ENCODE measurements at places on chromosomes 5 and 9.
A peak's percentile ranks its signal among the peaks of the same experiment; 100 is the strongest.

DNA sequence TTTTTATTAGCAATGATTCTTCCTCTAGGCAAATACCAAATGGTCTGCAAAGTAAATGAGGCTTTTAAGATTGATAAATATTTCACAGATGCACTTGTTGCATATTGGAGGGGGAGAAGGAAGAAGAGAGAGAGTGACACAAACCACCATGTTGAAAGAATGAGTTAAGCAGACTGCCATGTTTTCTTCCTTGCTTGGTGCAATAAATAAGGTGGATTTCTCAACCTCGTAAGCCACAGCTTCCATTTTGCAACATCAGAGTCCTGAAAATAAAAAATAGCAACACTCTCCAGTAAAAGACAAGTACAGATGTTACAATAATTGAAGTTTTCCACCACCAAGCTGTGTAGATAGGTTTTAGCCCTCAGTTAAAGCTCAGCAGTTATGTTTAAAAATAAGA lies 202.9 kb downstream of the SGCD start:
- DNase-seq: no peak

GRCh38 chr5:129359450-129359849 lies 100.6 kb upstream of the ADAMTS19 start:
- no peak for DNase-seq

- DNase-seq: no peak
Measured at GRCh38 chr5:80268916-80269315, 13.1 kb upstream of the SERINC5 start.

DNA sequence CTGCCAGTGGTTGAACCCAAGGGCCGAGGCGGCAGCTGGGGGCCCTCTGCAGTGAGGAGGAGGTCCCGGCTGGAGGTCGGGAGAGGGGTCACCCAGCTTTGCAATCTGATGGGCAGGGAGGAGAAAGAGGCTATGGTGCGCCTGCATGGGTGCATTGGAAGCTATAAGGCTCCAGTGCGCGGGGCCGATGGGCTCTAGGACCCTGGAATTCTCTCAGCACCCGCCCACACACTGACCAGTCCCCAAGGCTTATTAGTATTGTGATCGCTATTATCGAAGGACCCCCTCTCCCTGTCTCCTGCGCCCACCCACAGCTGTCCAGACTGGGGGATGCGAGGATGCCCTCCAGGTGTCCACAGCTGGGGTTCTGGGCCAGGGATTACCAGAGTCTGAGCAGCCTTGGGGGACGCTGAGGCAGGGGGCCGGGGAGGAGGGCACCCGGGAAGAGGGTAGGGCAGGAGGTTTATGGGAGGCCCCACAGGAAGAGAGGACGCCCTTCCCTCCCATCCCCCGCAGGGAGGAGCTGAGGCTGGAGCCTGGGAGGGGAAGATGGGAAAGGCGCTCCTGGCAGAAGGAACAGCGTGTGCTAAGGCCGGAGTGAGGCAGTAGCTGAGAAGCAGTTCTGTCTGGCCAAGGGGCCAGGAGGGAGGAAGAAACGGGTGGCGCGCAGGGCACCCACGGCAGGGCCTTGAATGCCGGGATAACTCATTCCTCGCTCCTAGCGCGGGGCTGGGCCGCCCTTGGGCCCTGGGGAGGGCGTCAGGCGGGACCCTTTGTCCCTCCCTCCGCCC lies 24.2 kb downstream of the C9orf50 start:
- no peak for DNase-seq

DNA sequence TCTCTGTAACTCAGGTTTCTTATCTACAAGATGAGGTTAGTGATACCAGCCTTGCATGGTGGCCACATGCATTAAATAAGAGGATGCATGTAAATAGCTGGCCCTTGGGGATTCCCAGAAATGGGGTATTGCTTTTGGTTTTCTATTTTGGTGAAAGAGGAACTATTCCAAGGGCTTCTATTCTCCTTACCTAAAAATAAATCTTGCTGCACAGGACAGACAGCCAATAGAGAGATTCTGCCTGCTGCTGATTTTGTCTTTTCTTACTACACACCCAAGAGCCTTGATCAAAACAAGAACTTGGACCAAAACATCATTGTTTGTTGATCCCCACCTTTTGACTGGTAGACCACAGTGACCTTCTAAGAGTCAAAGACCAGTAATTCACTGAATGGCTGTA lies 161.8 kb downstream of the PJA2 start:
- no peak for DNase-seq

GRCh38 chr5:82748688-82749460 lies 328.3 kb downstream of the TMEM167A start:
- DNase-seq: no peak

DNA sequence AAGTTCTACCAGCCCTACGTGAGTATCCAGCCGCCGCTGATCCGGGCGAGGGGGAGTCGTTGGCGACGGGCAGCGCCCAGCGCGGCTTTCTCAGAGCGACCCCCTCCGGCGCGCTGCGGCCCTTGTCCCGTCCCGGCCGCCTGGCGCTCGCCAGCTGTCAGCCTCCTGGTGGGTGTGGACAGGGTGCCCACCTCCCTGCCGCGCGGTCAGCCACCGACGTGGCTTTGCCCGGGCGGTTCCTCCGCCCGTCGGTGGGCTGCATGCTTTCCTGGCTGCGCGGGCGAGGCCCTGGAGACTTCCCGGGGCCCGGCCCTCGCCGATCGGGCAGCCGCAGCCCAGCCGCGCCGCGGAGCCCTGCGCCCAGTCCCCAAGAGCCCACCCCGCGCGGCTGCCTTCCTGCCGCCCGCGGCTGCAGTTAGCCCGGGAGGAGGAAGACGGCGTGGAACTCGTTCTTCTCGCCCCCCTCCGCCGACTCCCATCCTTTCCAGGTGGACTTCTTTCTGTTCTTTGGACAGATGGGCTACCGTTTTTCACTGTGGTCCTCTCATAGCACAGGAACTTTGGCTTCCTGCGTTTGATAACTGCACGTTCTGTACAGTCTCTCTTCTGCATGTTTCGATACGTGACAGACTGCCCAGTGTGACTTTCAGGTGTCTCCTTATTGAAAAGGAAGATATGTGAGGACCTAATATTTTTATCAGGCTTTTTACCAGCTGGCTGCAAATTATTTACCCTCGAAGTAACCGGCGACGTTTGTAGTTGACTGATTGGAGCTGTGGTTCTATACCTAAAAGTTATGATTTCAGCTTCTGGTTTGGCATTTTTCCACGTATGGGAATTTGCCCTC lies 577 bp downstream of the AP3S1 start:
- no peak for DNase-seq

- DNase-seq: no peak
Measured at GRCh38 chr5:91288118-91288916, 94.8 kb downstream of the ARRDC3 start.

DNA sequence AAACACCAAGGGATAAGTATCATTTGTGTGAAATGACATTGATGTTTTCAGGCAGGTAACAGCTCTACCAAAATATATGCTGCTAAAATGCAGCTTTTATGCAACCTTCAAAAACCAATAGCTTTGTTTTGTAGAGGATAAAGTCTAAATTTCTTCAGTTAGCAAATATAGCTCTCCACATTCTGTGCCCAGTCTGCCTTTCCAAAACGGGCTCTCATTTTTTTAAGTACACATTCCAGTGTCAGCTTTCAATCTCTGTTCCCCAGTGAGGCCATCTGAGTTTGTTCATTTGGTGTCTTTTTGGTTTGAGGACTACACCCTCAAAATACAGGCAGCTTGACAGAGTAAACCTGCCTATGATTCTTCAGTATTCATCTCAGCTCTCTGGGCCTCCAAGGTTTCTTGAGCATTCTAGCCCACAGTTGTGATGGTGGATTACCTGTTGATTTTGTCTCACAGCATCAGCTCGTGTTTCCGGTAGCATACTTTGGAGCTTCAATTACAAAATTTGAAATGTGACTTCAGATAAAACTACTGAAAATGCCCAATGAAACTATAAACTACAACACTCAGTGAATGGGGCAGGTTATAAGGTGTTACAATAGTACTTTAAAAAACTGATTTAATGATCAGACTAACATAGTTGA lies 55.7 kb downstream of the NR3C1 start:
- DNase-seq: no peak

- DNase-seq: no peak
Measured at GRCh38 chr9:119027901-119028699, 341.1 kb downstream of the BRINP1 start.

GRCh38 chr9:120616966-120617935 lies 37.3 kb upstream of the CDK5RAP2 start:
- DNase-seq: no peak

- no peak for DNase-seq
Measured at GRCh38 chr9:90445391-90445790, 197.2 kb downstream of the DIRAS2 start.

- DNase-seq: peak; percentile 20
Measured at GRCh38 chr5:149434162-149435014, 55.3 kb upstream of the IL17B start.

DNA sequence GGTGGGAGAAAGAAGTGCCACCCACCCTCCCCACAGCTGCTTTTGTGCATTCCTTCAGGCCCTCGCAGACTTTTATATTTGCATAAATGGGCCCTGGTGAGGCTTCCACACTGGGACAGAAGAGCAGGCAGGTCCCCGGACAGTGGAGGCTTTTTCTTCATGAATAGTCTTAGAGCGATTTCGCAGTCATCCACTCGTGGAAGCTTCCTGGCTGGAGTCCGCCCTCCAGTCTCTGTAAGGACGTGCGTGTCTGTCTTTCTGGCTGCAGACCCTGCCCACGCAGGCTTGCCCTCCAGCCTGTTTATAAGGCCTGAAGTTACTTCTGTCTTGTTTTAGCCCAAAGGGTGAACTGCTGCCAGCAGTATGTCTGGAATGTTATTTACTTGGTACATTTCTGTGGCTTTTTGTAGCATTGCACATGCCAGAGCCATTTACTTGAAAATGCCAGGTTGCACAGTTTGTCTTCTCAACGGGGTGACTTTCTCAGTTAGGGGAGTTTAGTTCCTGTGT lies 195.7 kb downstream of the AOPEP start:
- no peak for DNase-seq

DNA sequence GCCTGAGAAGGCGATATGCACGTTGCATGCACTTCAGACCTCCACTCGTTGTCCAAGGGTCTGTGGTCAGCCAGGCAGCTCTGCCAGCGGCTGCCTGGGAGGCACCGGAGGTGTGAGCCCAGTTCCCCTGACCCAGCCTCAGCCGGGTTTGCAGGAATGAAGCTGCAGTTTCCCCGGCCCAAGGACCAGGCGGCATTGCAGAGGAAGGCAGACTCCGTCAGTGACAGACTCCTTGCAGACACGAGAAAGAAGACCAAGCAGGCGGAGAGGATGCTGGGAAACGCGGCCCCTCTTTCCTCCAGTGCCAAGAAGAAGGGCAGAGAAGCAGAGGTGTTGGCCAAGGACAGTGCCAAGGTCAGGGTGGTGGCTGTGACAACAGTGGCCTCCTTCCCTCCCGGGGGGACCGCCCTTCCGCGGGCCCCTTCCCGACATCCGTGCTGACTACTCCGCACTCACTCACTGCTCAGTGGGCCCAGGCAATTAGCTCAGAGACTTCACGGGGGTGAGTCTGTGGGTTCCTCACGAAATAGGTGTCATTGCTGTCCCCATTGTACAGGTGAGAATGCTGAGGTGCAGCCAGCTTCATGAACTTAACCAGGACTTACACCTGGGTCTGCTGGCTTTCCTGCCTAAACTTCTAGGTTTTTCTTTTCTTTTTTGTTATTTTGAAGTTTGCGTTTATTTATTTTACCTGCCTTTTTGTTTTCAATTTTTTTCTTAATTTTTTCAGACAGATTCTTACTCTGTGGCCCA lies 10.8 kb upstream of the AIF1L start:
- no peak for DNase-seq

DNA sequence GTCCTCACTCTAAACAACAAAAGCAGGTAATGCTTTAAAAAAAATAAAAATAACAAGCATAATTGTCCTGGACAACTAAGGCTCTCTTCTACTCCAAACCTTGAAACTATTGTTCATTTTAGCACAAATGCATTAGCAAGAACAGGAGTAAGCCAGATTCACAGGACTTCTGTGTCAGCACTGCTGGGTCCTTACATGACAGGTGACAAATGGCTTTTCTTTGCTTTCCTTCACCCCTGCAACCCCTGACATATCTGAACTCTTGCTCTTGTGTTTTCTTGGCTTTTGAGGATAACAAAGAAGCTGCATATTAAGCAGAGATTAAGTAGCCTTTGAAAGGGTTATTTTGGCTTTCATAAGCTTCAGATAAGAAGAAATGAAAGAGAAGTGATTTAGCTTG lies 71.1 kb downstream of the ZNF474 start:
- DNase-seq: no peak

DNA sequence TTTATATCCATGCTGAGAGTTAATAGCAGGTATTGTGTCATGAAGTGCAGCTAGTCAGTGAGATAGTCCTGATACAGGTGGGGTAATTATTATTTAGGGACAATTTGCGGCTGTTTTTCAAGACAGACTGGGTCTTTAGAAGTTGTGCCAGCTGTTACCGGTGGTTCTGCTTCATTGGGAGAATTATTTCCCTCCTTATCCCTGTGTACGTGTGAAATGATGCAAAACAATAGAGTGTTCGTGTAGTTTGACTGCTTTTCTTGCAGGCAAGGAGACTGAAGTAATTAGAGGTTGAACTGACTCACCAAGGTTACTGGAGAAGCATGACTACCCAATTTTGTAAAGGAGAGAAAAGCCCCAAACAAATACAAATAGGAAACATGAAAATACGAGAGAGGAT lies 101.7 kb downstream of the ARRDC3 start:
- no peak for DNase-seq

GRCh38 chr9:14097215-14097614 lies 216.7 kb downstream of the NFIB start:
- no peak for DNase-seq

DNA sequence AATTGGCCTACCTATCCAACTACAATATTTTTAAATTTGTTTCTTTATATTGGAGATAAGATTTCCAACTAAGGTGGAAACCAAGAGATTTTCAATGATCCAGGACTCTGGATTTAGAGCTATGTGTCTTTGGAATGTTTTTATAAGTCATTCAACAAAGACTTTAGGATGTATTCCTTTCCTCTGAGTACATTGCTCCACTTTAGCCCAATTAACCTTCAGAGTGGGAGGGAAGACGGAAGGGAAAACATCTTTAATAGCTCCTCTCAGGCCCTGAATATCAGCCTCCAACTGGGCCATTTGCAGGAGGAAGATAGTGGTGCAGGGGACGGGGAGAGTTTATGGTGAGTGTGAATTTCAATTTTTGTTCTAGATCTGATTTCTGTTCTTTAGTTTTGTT lies 239.2 kb downstream of the PIK3R1 start:
- no peak for DNase-seq

DNA sequence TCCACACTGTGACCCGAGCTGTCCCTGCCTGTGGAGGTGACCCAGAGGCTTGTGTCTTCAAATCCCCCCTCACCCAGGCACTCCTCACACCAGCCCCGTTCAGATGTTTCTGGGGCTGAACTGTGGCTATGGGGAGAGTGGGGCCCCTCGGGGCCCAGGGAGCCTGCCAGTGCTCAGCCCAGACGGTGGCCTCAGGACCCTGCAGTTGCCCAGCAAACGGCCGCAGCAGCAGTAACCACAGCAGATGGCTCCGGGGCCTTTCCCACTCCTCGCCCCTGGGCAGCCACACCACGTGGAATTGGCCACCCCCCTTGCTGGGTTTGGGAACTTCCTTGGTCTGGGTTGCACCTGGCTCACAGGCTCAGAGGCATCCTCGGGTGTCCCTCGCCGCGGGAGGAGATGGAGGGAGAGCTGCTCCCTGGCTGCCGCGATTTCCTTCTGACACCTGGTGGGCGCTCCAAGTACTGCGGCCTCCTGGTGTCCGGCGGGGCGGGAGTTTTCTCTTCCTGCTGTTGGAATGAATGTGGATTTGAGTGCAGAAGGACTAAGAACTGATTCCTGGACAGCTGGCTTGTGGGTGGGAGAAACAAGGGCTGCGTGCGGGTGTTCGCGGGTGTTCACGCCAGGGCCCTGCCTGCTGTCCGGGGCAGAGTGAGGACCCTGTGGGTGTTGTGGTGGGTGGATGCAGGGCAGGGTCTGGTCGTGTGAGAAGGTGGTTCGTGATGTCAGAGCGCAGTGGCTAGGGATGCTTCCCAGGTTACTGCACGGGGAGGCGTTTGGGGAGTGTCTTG lies 97.5 kb downstream of the COL5A1 start:
- peak; percentile 6 for DNase-seq

All from stimulated activated CD4-positive, alpha-beta T cell treated with anti-CD3 and anti-CD28 coated beads, TNF-alpha, amount 100 ng/mL, for 24 hours (primary cell).